ENCODE measurements at places on chromosomes 5 and 9.
A peak's percentile ranks its signal among the peaks of the same experiment; 100 is the strongest.

DNA sequence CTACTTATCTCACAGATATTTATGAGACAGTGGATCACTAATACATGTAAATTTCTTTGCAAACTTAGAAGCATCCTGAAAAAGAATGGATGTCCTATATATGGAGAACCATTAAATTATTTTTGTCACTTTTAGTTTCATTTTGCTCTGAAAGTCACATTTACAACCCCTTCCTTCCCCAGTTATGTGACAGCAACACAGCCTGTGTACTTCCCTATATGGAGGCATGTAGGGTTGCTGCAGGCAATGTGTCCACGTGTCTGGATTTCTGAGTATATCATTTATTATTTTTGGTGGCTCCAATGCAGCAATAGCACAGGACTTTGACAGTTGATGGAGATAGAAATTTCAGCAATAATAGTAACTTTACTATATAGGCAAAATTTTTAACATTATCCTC lies 156.4 kb downstream of the ST8SIA4 start:
- DNase-seq = no peak

DNA sequence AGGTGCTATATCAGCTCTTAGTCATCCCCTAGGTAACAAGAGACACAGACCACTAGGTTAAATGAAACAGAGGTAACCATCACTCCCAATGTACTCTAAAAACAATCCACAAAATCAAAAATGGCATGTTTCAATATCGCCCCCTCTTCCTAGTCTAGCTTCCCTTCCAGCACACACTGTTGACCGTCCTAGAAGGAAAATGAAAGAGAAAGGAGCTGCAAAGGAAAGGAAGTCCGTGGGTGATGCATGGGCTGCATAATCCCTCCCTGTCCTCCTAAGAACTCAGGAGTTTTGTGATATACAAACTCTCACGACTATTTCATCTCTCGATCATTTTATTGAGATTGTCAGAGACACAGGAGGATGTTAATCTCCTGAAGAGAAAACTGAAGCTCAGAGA lies 101.6 kb downstream of the RFK start:
- DNase-seq = no peak

DNA sequence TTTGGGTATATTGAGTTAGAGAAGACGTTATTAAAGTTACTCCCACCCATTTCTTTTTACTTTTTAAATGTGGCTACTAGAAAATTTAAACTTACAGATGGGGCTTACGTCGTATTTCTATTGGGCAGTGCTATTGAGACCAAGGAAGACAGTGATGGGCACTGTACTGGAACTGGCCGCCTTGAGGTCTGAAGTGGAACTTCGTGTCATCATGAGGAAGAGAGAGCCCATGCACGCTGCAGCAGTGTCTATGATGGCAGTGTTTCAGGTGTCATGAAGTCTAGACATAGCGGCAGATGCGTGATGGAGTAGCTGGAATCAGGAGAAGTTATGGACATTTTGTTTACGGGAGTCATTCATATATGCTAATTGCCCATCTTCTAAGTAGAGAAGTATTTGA lies 143.7 kb downstream of the LRRC70 start:
- no peak for DNase-seq

- DNase-seq = no peak
Measured at GRCh38 chr5:173675287-173675996, 59.0 kb upstream of the BOD1 start.

DNA sequence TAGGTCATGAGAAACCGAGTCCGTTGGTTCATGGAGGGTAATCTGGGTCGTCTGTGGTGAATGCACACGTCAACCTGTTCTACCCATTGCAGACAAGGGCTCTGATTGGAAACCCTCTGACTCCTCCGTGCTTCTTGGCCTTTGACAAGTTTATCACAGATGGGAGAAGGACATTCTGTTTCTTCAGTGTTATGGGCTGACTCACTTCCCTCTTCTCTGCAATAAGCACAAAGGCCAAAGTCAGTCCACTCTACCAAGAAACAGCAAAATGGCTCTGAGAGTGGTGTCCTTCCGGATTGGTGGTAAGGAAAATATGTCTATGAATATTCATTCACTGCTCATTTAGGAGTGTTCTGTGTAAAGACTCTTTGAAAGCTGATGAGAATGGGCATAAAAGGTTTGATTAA lies 89.3 kb downstream of the FEM1C start:
- DNase-seq = no peak

DNA sequence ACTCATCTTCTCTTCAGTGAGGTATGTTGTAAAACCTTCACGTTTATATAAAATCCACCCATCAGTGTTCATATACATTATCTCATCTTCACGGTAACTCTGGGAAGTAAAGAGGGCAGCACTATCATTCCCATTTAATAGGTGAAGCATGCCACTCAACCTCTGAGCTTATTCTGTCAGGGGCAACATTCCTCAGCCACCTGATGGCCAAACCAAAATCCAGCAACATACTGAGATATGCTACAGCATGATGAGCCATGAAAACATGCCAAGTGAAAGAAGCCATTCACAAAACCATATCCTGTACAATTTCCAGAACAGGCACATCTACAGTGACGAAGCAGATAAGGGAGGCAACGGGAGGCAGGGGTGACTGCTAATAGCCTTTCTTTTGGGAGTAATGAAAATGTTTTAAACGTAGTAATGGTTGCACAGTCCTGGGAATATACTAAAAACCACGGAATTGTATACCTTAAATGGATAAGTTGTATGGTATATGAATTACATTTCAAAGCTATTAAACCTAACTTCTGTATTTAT lies 167.4 kb downstream of the TSSK1B start:
- peak; percentile 61 for DNase-seq

- DNase-seq = peak; percentile 63
Measured at GRCh38 chr9:114662081-114662989, 4.7 kb upstream of the TEX53 start.

GRCh38 chr5:142726188-142726731 lies 40.4 kb upstream of the FGF1 start:
- DNase-seq = peak; percentile 84

DNA sequence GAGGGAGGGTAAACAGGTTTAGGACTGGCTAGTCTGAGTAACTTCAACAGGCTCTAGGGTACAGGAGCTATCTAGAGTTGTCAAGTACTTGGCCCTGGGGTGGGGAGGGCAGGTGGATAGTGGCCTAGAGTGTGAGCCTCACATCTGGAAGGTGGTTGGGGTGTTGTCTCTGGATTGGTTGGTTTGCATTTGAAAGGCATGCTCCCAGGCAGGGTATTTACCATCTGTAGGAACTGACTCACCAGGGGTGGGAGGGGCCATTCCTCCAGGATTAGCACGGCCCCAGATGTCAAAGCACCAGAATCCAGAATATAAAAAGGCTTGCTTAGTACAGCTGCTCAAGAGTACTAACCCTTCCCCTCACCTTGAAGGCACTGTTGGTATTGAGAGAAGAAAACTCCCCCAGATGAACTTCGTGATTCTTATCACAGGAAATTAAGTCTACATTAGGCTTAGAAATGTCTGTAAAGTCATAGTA lies 193.3 kb downstream of the NTRK2 start:
- DNase-seq = peak; percentile 81

- DNase-seq = peak; percentile 7
Measured at GRCh38 chr5:65674749-65675148, 47.2 kb downstream of the SGTB start.

DNA sequence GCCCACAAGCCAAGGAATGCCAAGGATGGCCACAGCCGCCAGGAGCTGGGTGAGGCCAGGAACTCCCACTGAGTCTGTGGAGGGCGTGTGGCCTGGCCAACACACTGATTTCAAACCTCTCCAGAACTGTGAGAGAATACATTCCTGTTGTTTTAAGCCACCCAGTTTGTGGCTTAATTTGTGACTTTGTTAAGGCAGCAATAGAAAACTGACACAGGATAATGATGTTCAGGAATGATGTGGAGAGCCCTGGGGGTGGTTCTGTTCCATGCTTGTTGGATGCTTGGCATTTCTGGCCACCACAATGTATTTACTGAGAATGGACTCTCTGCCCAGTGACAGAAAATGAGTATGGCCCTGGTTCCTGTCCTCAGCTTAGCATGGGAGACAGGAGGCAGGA lies 82.8 kb downstream of the DAP start:
- DNase-seq = no peak

DNA sequence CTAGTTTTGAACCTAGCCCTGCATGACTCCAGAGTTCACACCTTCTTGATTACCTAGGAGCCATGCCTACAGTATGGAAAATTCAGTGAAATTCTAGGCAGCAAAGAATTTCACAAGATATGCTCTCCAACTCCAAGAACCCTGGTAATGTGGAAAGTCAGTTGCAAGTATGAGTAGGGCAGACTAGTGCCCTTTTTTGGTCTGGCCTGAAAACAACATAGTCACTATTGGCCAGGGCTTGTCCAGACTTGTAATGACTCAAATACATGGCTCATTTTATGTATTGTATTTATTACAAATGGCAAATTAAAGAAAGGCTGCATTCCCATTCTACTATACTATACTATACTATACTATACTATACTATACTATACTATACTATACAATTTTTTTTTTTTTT lies 160.4 kb downstream of the ESM1 start:
- DNase-seq = peak; percentile 84

- DNase-seq = no peak
Measured at GRCh38 chr5:84445049-84445685, 60.5 kb upstream of the EDIL3 start.

DNA sequence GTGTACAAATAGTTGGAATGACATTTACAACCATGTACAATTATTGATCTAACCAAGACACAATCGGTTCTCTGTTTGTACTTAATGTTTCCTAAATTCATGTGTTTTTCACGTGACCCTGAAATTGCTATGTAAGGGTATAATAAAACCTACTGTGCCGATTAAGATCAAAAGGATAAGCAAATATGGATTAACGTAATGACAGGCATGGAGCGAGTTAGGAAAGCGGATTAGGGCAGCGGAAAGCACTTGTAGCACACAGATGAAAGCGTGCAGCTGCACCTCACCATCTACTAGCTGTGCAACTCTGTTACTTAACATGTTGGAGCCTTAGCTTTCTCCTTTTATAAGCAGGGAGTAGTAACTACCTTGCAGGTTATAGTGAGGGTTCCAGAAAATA lies 38.3 kb upstream of the ZFYVE16 start:
- DNase-seq = no peak

- DNase-seq = no peak
Measured at GRCh38 chr5:143056339-143056704, 286.1 kb downstream of the ARHGAP26 start.

- DNase-seq = no peak
Measured at GRCh38 chr5:90955001-90955635, 396.5 kb downstream of the ADGRV1 start.

GRCh38 chr9:79087133-79087532 lies 484.6 kb upstream of the TLE4 start:
- no peak for DNase-seq

DNA sequence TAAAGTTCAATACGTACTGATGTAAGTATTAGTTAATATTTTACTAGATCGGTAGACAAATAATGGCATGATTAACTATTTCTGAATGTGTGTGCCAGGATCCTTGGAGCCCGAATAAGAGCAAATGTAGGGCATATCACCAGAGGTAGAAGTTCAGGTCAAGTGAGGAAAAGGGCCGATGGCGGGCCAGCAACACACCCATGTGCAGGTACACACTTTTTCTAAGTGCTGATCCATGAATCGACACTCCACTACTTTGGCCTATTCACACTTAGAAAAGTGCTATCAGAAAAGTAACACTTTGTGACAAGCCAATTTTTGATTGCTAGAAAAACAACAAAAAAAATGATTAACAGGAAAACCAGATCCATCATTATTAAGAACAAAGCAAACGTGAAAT lies 150.3 kb downstream of the AUH start:
- no peak for DNase-seq

DNA sequence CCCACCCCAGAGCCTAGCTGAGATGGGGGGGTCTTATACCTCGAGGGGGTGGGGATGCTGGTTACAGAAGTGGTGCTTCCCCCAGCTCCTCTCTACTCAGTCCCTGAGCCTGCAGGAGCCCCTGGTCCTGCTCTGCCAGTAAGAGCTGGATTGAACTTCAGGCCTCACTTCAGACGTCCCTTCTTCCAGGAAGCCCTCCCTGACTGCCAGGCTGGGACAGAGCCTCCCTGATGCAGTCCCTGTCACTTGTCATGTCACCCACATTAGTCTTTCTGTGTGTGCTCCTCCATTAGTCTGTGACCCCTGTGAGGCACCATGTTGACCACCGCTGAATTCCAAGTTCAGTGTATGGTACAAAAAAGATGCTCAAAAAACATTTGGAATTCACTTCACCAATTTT lies 78.7 kb upstream of the ASS1 start:
- no peak for DNase-seq

DNA sequence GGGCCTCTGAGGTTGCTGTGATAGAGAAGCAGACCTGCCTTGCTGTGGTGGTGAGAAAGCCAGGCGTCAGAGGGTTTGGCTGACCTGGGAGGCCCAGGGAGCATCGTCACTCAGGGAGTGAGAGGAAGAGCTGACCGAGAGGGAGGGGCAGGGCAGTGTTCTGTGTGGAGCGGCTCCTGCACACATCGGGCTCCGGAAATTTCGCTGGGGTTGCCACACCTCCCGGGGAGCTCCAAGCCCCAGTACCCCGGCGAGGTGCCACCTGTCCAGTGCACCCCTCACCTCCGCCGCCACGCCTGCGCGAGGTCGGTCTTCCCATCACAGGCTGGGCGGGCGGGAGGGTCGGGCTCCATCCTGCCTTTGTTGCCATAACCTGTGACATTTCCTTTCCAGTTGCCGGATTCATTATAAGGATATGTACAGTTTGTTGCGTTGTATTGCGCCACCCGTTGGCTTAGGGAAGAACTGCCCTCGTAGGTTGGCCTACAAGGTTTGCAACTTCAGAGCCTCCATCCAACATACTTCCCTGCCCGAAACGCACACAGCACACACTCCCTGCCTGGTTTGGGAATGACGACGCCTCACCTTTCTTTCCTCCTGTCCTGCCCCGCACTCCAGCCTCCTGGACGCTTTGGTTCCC lies 223.2 kb downstream of the CACNA1B start:
- no peak for DNase-seq

DNA sequence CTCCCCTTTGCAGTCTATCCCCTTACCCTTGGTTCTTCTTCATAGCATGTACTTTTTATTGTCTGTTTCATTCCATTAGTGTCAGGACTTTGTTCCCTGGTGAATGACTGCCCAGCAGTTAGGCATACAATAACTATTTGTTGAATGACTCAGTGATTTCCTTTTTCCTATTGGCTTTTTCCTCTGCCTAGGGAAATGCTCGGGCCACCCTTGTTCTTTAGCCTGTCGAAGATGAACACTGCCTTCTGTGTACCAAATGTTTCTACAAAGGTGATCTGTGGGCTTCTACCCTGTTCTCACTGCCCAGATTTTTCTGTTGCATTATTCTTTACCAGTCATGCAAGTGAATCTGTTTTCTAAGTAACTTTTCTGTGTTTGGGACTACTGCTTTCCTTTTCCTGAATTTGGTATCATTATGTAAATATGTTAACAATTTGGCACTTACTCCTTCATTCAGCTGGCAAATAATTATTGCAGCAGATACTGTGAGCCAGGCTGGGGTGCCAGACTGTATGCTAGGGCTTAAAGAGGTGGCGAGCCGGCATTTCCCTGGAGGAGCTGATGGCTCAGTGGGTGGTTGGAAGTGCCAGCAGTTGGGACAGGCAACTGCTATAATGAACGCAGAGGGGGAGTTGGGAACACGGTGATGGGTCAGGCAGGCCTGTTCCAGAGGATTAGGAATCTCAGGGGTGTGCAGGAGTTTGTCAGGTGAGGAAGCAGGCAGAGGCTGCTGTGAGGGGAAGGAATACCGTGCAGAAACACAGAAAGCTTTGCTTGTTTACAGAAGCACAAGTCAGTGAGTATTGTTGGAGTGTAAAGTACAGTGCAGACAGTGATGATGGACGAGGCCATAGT lies 30.6 kb downstream of the KDM4C start:
- peak; percentile 54 for DNase-seq

- DNase-seq = no peak
Measured at GRCh38 chr9:27126670-27127069, 17.6 kb downstream of the TEK start.

Measured in epithelial cell of esophagus (primary cell).